HT1080 (cell line): ENCODE measurements at places on chromosomes 13 and 19. TPM values are rescaled to one million over a fixed set of nuclear protein-coding genes. Genes with fewer than 3 reads are reported as not detected.
A peak's percentile ranks its signal among the peaks of the same experiment; 100 is the strongest.

DNA sequence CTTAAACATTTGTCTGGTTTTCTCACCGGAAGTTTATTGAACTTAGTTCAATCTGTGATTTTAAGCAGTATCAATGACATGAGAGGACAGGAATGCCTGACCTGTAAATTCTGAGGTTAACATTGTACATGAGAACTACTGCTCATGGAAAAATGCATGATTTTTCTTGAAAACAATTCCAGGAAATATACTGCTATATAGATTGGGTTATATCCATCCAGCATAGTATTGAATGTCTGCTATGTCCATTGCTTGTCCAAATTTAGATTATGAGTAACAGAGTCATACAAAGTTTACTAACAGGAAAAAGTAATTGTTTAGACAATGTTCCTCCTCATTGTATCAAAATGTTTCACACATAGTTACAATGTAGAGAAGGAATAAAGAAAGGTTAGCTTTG is 606.8 kb downstream of the DACH1 start:
- no peak for DNase-seq

GRCh38 chr19:23318143-23318542 is 67.9 kb upstream of the ZNF724 start:
- peak; percentile 18 for DNase-seq

DNA sequence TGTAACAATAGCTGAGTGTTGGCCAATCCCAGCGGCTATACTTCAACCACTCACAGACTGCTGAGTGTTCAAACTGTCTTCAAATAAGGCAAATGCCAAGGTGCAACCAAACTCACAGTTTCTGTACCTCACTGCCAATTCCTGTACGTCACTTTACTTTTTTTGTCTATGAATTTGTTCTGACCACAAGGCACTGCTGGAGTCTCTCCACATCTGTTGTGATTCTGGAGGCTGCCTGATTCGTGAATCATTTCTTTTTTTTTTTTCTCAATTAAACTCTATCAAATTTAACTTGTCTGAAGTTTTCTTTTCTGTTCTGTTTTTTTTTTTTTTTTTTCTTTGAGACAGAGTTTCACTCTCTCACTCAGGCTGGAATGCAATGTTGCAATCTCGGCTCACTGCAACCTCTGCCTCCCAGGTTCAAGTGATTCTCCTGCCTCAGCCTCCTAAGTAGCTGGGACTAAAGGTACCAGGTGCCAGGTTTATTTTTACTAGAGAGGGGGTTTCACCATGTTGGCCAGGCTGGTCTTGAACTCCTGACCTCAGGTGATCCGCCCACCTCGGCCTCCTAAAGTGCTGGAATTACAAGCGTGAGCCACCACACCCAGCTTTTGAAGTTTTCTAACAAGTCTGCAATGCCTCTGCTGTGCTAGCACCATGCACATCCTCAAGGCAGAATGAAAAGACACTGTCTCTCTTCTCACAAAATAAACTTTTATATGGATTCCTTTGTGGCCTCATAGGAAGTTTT is 401.7 kb downstream of the IRS2 start:
- DNase-seq = peak; percentile 43

Gene REEP6
- 0.77 and 0.98 TPM in 2 replicates for total RNA-seq

Gene ZNF528
- total RNA-seq = 9.2 and 11.0 TPM in 2 replicates
